ENCODE measurements at places on chromosomes 5 and 9.
A peak's percentile ranks its signal among the peaks of the same experiment; 100 is the strongest.

DNA sequence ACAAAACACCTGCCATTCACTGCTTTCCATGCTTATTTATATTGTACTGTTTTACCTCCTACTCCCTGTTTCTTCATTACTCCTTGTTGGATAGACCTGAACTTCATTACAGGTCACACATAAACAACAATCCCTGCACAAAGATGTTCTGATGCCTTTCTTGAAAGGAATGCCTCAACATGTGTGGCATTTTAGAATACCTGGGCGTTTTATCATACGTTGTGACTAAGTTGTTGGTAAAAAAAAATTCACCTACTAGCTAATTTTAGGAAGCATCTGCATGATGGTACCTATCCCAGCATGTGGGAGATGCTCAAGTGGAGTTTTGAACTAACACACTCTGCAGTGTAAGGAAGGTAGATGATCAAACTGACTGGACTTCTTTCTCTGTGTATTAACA, 604.1 kb downstream of the TAF11L14 start:
- no peak for DNase-seq

- DNase-seq, result no peak
These were observed 530.5 kb downstream of the SEMA5A start for GRCh38 chr5:9015260-9015936.

DNA sequence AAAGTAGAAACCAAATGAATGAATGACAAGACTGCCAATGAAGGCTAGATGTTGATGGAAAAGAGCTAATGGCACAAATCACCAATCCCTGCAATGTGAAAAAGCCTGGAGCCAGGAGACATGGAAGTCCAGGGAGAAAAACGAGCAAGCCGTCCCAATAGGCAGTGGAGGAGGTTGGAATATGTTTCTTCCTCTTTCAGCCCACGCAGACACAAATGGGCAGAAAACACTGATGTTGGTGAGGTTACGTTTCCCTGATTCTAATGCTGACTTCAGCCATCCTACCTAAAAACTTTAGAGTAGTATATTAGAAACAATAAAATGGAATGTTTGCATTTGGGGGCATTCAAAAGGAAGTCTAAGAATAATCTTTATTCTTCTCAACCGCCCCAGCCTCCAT, 23.9 kb upstream of the KIF2A start:
- DNase-seq, result no peak

DNA sequence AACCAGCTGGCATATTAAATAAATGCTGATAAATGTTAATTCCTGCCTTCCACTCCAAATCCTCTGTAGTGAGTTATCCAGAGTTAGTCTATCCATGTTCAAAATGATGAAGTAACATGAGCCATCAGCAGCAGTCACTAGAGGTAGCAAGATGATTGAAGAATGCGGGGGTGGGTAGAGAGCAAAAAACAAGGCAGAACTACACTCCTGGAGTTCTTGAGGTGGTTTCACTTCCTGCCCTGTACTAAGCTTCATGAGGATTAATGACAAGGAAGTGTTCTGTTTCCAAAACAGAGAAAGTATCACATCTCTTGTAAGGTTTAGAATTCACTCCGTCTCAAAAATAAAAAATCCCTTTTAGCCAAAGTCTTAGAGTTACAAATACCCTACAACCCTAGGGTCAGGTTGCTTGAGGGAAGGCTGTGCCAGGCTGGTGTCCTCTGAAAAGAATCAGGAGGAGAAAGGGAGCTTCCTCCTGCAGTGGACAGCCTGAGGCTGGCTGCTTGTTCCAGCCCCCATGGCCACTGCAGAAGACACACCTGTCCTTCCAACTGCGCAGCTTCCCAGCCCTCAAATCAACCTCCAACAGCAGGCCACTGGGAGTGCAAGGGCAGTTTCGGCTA, 180.2 kb downstream of the DENND1A start:
- DNase-seq, result no peak

GRCh38 chr9:107465467-107466451, 23.8 kb downstream of the KLF4 start:
- peak; percentile 19 for DNase-seq

DNA sequence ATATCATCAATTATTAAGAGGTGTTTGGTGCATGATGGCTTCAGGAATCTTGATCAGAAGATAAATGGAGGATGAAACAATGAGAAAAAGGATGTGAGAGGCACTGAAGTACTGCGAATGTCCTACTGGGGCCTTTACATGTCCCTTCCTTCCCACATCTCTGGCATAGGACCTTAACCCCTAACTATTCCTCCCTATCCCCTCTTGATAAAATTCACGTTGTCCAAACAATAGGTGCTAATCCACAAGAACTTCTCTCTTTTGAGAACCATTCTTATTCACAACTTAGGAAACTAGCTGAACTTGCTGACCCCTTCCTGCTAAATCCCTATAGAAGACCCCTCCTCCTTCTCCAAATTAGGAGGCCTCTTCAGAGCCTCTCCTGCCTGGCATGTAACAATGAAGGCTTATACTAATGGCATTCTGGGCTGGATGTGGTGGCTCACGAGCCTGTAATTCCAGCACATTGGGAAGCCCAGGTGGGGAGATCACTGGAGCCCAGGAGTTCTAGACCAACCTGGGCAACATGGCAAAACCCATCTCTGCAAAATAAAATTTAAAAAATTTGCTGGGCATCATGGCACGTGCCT, 276.5 kb upstream of the SMARCA2 start:
- DNase-seq, result no peak

DNA sequence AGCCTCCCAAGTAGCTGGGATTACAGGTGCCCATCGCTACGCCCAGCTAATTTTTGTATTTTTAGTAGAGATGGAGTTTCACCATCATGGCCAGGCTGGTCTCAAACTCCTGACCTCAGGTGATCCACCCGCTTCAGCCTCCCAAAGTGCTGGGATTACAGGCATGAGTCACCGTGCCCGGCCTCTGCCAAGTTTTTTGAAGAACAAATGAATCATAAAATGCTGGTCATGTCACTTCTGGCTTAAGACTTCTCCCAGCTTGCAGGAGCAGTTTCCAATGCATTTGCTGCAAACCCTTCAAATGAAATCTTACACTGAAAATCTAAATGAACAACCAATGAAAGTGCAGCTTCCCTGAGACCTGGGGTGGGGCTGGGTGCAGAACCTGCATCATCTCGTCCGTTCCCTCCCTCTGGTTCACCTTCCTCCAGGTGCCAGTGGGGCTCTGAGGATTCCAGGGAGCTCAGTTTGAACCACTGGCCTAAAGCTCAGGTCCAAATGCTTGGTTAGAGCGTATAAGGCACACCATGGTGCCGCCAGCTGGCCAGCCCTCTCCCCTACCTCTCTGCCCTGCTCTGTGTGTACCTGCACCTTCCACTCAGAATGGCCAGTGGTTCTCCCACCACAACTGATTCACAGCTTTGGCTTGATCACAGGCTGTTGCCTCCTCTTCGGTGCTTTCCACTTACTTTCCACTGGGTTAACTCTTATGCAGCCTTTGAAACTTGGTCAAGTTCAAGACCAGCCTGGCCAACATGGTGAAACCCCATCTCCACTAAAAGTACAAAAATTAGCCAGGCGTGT, 39.8 kb upstream of the FUBP3 start:
- no peak for DNase-seq

DNA sequence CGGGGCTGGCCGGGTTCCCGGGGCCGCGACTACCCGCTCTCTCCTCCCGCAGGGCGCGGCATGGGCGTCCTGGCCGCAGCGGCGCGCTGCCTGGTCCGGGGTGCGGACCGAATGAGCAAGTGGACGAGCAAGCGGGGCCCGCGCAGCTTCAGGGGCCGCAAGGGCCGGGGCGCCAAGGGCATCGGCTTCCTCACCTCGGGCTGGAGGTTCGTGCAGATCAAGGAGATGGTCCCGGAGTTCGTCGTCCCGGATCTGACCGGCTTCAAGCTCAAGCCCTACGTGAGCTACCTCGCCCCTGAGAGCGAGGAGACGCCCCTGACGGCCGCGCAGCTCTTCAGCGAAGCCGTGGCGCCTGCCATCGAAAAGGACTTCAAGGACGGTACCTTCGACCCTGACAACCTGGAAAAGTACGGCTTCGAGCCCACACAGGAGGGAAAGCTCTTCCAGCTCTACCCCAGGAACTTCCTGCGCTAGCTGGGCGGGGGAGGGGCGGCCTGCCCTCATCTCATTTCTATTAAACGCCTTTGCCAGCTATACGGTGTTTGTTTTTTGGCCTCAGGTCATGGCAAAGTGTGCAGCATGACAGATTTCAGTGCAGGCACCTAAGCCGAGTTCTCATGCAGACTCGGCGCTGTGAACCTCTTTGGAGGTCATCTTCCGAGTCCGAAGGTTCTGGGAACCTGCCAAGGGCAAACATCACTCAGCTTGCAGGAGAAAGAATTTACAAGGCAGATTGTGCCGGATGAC, 516 bp downstream of the MRPL41 start:
- peak; percentile 18 for DNase-seq

GRCh38 chr5:55626790-55627189, 85.3 kb downstream of the SLC38A9 start:
- DNase-seq, result no peak

DNA sequence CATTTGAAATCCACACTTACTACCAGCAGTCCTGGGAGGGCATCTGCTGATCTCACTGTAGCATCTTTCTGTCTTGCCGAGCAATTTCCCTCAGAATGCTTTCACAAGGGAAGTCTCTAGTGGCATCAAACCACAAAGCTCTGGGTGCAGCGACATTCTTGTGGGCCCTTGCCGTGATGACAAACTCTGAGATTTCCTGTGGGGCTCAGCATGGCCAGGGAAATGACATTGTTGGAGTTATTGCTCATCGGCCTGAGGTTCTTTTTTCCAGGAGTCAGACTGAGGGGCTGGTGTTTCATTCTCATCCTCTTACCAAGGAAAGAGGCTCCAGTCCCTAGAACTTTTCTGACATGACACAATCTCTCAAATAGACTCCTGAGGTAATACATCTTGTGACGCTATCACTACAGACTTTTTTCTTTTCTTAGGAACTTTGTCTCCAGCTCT, 51.4 kb downstream of the PFDN1 start:
- peak; percentile 40 for DNase-seq

DNA sequence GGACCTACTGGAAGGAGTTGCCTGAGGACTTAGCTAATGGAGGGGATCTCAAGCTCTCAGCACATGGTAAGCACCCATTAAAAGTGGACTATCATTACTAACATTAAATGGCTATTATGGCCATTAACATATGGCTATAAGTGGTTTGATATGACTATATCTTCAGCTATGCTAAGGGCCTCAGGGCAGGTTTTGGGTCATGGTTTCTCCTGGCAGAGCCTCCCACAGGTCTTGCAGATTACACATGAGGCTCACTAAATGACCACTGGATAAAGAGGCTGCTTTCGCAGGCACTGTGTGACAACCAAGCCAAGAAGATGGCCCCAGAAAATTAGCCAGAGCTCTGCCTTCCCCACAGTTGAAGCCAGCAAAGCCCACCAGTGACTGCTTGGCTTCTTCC, 15.4 kb downstream of the CCNJL start:
- no peak for DNase-seq

DNA sequence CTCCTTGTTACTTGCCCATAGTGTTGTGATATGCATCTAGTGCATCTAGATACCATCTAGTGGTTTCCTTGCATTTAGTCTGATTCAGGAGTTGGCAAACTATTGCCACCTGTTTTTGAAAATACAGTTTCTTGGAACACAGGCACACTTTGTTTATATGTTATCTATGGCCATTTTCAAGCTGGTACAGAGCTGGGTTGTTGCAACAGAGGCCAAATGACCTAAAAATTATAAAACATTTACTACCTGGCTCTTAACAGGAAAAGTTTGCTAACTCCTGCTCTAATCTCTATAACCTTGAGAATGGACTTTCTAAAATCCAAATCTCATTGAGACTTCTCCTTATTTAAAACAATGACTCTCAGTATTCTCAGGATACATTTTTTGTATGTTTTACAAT, 19.4 kb upstream of the FBXO38 start:
- no peak for DNase-seq

Measured in stimulated activated CD4-positive, alpha-beta T cell treated with anti-CD3 and anti-CD28 coated beads, Interleukin-4, amount 100 ng/mL, for 4 hours (primary cell).